ENCODE measurements at places on chromosomes 6 and 20. TPM values are rescaled to one million over a fixed set of nuclear protein-coding genes. Genes with fewer than 3 reads are reported as not detected.

STK35 gene
- total RNA-seq = 15.6 TPM

UST gene
- 0.87 TPM for total RNA-seq

ZBTB12 gene
- 0.69 TPM for total RNA-seq

C6orf62 gene
- 116 TPM for total RNA-seq

PGC gene
- total RNA-seq = not detected

FAM110A gene
- total RNA-seq = 3.2 TPM

ULBP1 gene
- total RNA-seq = 0.17 TPM

GRCh38 chr20:32707691-32708581, 34.2 kb upstream of the C20orf203 start:
- DNase-seq = peak; percentile 76

DNA sequence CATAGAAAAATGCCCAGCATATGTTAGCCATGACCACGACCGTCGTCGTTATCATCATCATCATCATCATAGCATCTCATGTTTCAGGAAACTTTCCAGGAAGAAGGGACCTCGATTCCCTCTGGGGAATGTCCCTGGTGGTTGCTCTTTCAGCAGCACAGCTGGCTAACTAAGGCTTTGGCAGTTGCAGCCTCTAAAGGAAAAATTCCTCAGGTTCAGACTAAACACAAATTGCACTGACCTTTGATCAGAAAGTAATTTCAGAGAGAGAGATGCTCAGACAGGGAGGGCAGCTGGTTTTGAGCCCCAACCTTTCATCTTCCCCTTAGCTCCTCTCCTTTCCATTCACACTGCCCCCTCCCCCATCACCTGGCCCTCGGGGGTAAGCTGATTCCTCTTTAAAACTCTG, 5.6 kb upstream of the CFB start:
- peak; percentile 33 for DNase-seq

- no peak for DNase-seq
Observed at GRCh38 chr6:45433533-45434380, 56.0 kb upstream of the SUPT3H start.

DNA sequence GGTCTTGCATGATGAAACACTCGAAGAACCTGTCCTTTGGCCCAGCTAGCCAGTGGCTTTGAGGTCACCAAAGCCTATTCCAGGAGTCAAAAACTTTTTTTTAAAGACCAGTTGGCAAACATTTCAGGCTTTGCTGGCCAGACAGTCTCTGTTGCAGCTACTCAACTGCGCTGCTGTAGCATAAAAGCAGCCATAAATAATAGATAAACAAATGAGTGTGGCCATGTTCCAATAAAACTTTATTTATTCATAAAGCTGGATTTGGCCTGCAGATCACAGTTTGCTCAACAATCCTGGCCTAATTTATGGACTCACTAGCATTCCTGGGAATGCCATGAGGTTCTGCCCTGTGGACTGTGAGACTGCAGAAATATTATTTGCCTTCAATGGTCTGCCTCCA, 68.8 kb upstream of the LTV1 start:
- DNase-seq = no peak

- DNase-seq = no peak
Observed at GRCh38 chr6:13328875-13329183, 492 bp upstream of the TBC1D7 start.

GRCh38 chr6:71088166-71088565, 131.3 kb upstream of the B3GAT2 start:
- DNase-seq = no peak

- no peak for DNase-seq
Observed at GRCh38 chr6:53855940-53856339, 61.1 kb downstream of the LRRC1 start.

DNA sequence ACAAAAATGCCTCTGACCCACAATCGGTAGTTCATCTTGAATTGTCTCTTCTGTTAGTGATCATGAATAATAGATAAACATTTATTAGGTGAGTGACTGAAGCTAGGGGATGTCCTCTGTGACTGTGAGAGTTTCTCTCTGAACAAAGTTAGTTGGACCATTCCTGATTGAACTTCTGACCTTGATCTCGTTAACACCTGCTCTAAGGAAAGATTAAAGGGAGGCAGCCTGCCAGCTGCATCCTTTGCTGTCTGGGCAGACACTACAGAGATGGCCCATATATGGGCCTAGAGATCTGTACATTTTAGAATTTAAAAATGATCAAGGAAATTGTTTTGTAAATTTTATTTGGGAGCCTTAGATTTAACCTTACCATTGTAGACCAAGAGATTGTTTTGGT, 27.3 kb downstream of the MAPK14 start:
- no peak for DNase-seq

DNA sequence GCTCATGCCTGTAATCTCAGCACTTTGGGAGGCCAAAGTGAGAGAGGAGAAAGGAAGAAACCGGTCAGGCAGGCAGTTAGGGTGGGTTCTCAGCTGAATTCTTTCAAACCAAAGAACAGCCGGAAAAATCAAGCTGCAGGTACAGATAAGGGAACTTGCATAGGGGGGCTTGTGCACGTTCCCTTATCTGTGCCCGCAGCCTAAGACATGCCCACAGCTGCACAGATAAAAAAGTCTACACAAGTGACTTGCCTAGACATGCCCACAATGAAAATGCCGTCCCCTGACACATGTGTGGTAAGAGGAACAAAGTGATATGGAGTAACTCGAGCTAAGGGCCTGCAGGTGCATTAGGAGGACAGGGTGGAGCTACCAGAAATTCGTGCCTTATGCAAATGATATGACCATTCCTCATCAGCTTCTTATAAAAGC, 175.8 kb upstream of the SALL4 start:
- DNase-seq = no peak

GRCh38 chr20:855466-856360, 22.2 kb downstream of the FAM110A start:
- DNase-seq = no peak

DNA sequence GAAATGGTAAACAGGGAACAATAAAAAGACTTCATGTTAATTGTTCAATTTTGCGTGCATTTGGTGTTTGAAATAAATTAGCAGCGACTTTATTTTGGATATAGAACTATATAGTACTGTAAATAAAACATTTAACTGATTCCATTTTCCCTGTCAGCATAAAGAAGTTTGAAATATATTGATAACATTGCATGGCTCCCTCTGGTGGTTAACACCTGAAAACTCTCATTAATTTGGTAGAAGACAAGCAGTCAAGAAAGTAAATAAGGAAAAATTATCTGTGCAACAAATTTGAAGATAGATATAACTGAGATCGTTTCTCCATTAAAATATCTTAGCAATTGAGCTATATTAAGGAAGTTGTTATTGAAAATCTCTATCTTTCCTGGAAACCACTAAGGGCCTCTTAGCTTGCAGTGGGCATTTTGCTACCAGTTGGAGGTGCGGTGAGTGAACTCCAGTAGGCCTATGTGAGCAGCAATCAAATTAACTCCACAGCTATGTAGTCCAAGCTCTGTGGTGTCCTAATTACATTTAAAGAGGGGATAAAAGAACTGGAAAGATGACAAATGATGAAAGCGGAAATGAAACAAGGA, 435.7 kb upstream of the FKBP1C start:
- peak; percentile 12 for DNase-seq

GRCh38 chr6:47130086-47130485, 88.0 kb upstream of the ADGRF1 start:
- DNase-seq = no peak

DNA sequence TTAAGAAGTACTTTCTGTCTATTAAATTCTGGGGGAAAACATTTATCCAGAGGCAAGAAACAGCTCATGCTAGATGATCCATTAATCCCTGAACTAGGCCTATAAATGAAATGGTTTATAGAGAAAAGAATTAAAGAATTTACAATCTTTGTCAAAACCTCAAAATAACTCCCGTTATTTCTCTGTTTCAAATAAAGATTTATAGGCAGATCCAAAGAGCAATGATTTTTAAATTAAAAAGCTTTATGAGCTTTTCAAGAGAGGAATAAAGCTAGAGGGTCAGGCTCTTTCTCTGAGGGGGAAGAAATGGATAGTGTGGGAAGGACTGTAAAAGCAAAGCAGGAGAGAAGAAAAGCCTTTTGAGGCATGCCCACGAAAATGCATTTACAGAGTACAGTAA, 82.5 kb upstream of the OGFRL1 start:
- DNase-seq = no peak
